Activated T-cell treated with anti-CD3 and anti-CD28 coated beads for 1 hour (primary cell): ENCODE measurements at places on chromosomes 11 and 22.

DNA sequence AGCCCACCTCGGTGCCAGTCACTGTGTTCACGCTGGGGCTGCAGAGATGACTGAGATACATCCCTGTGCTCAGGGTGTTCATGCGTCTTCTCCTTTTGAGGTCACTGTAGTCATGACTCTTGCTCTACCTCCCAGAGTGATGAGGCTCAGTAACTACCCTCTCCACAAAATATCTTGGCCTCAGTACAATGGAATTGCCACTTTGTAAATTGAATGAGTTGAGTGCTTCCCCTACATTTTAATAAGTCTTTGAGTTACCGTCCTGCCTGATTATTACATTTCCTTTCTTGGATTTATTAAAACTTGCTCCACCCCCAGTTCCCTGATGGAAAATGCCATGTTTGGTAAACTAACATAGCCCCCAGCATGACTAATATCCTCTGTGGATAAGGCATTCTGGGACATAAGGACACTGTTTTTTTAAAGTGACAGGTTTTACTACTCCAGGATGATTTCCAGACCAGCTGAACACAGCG lies 15.9 kb downstream of the PRSS23 start:
- no peak for DNase-seq

DNA sequence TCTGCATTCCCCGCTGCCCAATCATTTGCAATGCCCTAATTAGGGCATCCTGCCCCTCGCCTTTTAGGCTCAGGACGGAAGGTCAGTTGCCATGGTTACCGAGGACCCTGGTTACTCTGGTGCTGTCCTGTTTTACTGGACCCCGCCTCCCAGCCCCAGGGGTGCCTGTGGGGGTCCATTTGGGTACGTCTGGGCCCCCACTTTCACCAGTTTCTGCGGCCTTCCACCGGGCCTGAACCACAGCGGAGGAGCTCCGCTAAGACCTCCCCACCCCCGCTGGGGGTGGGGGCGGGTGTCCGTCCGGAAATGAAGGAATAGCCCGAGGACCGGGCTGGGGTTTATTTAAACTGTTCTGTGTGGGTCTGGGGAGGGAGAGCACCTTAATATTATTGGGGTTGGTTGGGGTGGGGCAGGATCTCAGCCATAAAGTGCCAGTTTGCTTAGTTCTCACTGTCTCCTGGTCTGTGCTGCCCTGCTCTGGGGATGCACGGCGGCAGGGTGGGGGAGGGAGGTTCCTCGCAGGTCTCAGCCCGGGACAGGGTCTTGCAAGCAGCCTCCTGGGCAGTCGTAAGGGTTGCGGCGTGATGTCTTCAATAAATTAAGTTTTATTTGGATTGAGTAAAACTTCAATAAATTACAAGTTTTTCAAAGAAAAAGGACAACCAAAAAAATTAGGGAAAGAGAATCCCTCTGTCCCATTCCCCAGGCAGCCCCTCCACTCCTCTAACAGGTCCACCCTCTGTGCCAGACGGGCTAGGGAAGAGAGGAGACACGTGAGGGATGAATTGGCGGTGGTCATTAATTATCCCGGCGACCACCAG lies 5.3 kb downstream of the PHOX2A start:
- DNase-seq, result no peak

GRCh38 chr11:118527109-118527508 lies at the start of gene TTC36:
Gene TTC36, plus strand, starts transcription at chr11:118527474. Its CDS starts 21 bp downstream, at chr11:118527495.
- no peak for DNase-seq

- no peak for DNase-seq
Observed at GRCh38 chr11:116703421-116703820, 69.4 kb downstream of the BUD13 start.

- DNase-seq, result no peak
Observed at GRCh38 chr11:15091625-15092024, 18.2 kb downstream of the CALCB start.

GRCh38 chr11:11020747-11021149 lies 162.9 kb upstream of the ZBED5 start:
- no peak for DNase-seq

DNA sequence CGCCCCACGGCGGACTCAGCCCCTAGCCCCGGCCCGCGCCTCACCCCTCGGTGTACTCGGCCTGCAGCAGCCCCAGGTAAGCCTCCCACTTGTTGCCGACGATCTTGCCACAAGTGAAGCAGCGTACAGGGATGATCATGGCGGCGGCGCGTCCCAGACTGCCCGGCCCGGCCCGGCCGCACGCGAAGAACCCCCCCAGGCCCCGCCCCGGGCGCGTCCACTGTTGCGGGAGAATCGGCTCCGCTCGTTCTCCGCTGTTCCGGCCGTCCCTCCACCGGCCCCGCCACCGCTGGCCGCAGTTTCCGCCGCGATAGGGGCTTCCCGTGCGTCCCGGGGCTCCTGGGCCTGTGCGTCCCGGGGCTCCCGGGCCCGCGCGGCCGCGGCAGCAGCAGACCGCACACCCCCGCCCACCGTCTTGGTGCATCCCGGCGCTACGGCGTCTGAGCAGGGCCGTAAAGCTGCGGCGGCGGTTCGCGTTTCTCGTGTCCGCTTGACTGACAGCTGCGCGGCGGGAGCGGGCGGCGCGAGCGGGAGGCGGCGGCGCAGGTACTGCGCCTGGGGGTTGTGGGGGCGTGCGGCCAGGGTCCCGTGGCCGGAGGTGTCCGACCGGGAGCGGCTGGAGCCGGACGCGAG lies at the start of the genes POLR2L and TSPAN4:
POLR2L (minus strand) TSS at position 160 of the 633 bp plus-strand sequence; CDS start at position 139, 21 bp downstream.
TSPAN4 (plus strand) TSS at position 483 of the 633 bp plus-strand sequence. CDS start 7,453 bp downstream, outside the sequence.
- peak; percentile 89 for DNase-seq

DNA sequence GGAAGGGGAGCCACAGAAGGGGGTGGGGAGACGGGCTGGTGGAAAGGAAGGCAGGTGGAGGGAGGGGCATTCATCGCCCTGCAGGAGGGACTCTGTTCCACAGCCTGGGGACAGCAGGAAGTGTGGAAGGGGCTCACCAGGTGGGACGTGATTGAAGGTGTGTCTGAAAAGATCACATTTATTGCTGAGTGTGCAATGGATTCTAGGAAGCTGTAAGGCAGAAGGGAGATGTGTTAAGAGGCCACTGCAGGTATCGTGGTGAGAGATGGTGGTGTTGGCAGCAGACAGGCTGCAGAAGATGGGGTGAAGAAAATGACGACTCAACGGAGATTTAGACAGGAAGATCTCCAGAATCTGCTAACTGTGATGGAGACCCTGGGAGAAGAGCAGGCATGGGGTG lies 537.4 kb downstream of the MN1 start:
- no peak for DNase-seq

- DNase-seq, result no peak
Observed at GRCh38 chr22:31945971-31946680, 1.8 kb downstream of the YWHAH start.

DNA sequence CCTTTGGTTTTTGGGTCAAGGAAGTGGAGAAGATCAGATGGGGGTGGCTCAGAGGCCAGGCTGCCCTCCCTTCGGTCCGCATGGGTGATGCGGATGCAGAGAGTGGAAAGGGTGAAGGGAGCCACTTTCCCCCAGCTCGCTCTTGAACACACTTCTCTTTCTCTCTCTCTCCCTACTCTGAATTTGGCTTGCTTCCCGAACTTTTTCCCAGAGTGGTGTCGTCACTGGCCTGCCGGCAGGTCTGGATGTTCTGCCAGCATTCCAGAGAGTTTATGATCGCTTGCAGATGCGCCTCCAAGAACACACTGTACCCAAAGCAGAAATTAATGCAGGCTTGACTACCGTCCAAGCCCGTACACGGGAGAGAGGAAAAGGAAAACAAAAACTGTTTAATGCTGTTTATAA lies 103.2 kb downstream of the ZBTB16 start:
- DNase-seq, result no peak

DNA sequence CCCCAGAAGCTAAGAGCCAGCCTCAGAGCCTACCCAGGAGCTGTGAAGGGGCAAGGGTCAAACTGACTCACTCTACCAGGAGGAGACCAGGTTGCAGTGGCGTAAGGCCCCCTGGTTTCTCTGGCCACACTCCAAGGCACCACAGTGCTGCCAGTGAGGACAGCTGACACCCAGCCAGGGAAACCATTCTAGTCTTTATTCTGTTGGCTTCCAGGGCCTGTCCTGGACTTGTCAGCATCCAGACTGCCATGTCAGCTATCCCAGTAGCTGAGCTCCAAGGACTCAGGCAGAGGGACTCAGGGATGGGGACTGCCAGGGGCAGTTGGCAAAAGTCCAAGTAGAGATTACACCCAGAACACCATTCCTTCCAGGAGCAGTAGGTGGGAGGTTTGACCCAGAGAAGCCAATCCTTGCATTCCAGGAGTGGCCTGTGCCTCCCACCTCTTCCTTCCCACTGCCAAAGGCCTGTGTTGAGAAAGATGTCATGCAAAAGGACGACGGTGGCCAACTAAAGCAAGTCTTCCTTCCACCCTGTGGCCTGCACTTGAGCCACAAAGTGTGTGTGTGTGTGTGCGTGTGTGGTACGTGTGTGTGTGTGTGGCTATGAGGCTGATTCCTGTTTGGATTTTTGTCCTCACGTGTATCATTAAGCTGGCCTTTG lies 3.6 kb upstream of the MAPK8IP1 start:
- no peak for DNase-seq

DNA sequence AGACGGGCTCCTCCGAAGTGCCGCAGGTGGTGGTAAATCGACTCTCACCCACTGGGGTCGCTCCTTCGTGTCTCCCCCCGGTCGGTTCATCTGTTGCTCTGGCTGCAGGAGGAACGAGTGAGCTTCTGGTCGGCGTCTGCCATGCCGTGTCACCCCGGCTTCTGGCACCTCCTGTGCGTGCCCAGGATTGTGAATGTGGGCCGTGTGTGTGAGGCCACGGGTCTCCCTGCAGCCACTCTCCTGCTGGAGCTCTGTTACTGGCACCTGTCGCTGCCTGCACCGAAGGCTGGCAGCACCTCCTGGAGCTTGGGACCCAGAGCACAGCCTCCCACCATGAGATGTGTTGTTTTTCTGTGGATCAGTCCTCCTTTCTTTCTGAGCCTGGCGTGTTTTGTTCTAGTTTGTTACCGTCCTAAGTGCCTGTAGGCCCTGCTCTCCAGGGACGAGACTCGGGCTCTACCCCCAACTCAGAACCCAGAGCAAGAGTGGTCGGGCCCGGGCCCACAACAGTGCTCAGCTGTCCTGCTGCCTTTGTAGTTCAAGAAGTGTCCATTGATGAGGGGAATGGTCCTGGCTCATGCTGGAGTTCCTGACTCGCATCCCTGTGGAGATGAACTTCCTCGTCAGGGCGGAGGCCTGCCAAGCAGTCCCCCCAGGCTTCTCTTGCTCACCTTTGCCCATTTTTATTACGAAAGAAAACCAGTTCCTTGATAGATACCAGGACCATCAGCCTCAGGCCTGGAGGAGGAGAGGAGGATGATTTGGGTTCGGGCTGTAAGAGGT lies 66.6 kb downstream of the MED15 start:
- no peak for DNase-seq

DNA sequence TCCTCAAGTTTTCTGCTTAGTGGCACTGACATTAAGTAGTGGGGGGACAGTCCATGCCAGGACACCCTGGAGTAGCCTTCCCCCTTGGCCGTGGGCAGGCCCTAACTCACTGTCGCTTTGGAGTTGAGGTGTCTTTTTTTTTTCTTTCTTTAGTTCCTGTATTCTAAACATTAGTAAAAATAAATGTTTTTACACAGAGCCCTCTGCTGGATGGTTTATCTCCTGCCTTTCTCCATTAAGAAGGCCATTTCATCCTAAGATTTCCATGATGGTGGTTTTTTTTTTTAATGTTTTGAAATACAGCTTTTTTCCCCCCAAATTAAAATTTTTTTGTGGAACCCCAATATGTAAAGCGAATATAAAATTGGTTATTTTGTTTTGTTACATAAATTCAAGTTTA lies 1.8 kb upstream of the TIGD3 start:
- DNase-seq, result no peak

DNA sequence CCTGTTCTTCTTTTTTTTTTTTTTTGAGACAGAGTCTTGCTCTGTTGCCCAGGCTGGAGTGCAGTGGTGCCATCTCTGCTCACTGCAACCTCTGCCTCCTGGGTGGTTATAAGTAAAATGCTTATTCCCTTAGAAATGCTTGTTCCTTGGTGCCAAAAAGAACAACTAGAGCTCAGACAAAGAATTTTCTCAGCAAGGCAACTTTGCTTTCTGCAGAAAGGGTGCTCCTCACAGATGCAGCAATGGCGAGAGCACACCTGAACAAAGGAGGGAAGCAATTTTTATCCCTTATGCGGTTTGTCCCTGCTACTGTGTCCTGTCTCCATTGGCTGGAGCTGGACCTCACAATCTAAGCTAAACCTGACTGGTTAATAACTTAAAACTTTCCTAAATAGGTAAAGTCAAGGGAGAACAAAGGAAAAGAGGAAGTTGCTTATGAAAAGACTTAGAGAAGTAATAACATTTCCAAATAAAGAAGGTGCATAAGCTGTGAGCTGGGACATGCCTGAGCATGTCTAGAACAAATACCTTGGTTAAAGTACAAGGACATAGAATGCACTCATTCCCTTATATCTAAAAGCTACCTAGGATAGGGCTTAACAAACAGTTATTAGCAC lies 90.0 kb upstream of the PRR5 start:
- DNase-seq, result no peak

DNA sequence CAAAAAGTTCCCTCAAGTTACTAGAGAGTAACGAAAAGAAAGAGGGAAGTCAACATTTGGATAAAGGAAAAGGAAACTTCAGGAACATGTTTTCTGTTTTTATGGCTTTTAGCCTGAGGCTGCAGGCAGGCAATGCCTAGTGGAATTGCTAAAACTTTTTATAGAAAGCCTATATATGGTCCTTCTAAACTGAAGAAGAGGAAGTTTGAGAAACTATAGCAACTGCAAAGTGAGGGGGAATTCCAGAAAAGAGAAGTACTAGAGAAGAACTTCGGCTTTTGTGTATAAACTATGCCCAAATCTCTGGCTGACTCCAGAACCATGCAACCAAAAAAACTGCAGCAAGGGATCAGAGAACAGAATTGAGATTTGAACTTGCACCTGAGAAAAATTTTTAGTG lies 74.3 kb upstream of the ARHGAP42 start:
- no peak for DNase-seq

DNA sequence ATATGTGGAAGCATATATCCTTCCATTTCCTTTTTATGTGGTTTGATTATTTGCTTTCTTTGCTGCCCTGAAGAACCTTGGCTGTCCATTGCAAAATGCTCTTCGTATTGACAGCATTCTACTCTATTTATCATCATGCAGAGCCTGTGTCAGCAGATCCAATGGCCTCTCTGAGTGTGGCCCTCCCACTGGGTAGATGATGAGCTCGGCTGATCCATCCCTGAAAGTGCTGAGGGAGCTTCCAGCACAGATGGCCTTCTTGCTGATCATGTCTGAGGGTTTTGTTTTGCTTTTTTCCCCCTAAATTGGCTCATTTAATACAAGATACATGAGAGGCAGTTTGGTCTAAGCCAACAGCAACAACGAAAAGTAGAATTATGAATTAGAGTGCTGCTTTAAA lies 181.0 kb downstream of the GRIA4 start:
- DNase-seq, result no peak

- no peak for DNase-seq
Observed at GRCh38 chr11:128715691-128716561, 22.1 kb downstream of the FLI1 start.

GRCh38 chr11:105774899-105775298 lies 165.0 kb downstream of the GRIA4 start:
- no peak for DNase-seq

- DNase-seq, result no peak
Observed at GRCh38 chr11:87374038-87374807, 336.5 kb downstream of the TMEM135 start.

- DNase-seq, result no peak
Observed at GRCh38 chr11:100761841-100762240, 74.8 kb downstream of the ARHGAP42 start.
